ENCODE measurements at places on chromosomes 2 and 18.

DNA sequence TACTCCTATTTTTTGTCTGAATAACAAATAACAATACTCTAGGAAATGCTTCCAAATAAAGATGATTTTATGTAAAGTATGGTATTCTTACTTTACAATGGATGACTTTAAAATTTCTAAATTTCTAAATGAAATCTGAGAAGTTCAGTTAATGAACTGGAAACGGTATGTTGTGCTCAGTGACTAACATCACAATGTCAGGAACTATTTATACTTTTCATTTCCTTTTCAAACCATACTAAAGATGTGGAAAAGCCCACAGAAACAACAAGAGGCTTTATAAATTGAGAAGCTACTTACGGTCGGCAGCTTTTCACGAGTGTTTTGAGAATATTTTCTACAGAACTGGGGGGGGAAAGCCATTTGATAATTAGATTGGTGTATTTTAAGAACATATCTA lies 31.1 kb downstream of the PSME4 start:
- DNase-seq = no peak

GRCh38 chr2:29946505-29946904 lies 25.1 kb upstream of the ALK start:
- no peak for DNase-seq

DNA sequence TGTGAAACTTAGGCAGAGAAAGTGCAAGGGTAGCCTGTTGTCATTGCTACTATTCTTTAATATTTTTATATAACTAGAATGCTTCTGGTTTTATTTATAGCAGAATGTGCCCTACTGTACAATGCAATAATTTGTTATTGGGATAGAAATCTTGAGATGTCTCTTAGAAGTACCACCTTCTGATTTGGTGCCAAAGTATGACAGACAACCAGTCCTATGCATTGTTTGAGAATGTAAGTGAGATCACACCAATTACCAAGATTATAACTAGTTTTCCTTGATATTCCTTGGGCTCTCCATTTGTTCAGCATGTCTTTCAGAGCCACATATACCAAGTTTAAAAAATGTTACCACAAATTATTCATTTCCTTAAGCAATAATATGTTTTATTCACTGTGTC lies 399.7 kb downstream of the CPS1 start:
- DNase-seq = no peak

- DNase-seq = no peak
Measured at GRCh38 chr2:10417551-10418335, 30.4 kb downstream of the ODC1 start.

DNA sequence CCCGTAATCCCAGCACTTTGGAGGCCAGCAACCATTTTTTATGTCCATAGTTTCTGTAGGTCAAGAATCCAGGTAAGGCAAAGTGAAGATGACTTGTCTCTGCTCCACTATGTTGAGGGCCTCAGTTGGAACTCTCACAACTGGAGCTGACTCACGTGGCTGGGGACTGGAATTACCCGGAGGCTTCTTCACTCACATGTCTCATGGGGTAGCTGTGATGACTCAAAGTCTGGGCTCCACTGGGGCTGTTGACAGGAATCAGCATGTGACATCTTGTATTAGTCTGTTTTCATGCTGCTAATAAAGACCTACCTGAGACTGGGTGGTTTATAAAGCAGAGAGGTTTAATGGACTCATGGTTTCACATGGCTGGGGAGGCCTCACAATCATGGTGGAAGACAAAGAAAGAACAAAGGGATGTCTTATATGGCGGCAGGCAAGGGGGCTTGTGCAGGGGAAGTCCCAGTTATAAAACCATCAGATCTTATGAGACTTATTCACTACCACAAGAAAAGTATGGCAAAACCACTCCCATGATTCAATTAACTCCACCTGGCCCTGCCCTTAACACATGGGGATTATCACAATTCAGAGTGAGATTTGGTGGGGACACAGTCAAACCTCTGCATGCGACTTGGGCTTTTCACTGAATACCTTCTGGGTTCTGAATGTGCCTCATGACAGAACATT lies 7.8 kb upstream of the PPP1R1C start:
- DNase-seq = no peak

- DNase-seq = no peak
Measured at GRCh38 chr2:25453199-25453905, 111.6 kb upstream of the DNMT3A start.

- peak; percentile 88 for DNase-seq
Measured at GRCh38 chr2:23925702-23926289, 1.1 kb downstream of the ATAD2B start.

GRCh38 chr18:67451960-67452359 lies 64.6 kb downstream of the DSEL start:
- DNase-seq = no peak

GRCh38 chr2:100592226-100592625 lies 29.4 kb downstream of the PDCL3 start:
- DNase-seq = no peak

GRCh38 chr18:9096007-9096371 lies 6.5 kb upstream of the NDUFV2 start:
- no peak for DNase-seq

- no peak for DNase-seq
Measured at GRCh38 chr2:47214990-47215389, 59.9 kb upstream of the STPG4 start.

- peak; percentile 53 for DNase-seq
Measured at GRCh38 chr18:57959278-57959677, 84.7 kb upstream of the NEDD4L start.

- no peak for DNase-seq
Measured at GRCh38 chr18:45639408-45639807, 24.1 kb downstream of the SLC14A2 start.

DNA sequence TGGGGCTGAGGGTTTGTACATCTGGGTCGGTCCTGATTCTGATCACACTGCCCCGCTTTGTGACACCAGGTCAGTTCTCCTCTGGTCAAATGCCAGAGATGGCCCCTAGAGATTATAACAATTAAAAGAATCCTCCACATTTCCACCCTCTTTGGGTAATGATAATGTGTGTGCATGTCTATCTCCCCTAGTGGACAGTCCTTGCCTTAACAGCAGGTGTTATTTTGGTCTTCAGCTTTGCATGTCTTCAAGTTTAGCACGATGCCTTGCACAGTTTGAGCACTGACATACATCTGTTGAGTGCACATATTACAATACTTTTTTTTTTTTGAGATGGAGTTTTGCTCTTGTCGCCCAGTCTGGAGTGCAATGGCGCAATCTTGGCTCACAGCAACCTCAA lies 25.7 kb upstream of the COX7A2L start:
- no peak for DNase-seq

GRCh38 chr2:98240786-98241398 lies 105.4 kb upstream of the CNGA3 start:
- DNase-seq = peak; percentile 1

- no peak for DNase-seq
Measured at GRCh38 chr2:180707884-180708205, 272.6 kb upstream of the UBE2E3 start.

DNA sequence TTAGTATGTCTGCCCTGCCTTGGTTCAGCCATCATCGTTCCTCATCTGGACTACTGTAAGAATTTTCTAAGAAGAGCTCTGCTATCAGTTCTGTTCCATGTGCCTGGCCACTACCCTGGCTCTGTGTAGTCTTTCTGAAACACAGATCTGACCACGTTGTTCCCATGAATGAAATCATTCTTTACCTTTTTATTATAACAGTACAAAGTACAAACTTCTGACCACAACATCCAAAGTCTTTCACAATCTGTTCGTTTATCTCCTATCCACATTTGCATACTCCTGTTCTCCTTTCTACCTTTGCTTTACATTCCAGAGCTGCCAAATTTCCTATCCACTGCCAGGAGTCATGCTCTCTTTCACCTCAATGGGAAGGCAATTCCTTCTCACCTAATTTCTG lies 284.6 kb upstream of the LRP1B start:
- DNase-seq = no peak

DNA sequence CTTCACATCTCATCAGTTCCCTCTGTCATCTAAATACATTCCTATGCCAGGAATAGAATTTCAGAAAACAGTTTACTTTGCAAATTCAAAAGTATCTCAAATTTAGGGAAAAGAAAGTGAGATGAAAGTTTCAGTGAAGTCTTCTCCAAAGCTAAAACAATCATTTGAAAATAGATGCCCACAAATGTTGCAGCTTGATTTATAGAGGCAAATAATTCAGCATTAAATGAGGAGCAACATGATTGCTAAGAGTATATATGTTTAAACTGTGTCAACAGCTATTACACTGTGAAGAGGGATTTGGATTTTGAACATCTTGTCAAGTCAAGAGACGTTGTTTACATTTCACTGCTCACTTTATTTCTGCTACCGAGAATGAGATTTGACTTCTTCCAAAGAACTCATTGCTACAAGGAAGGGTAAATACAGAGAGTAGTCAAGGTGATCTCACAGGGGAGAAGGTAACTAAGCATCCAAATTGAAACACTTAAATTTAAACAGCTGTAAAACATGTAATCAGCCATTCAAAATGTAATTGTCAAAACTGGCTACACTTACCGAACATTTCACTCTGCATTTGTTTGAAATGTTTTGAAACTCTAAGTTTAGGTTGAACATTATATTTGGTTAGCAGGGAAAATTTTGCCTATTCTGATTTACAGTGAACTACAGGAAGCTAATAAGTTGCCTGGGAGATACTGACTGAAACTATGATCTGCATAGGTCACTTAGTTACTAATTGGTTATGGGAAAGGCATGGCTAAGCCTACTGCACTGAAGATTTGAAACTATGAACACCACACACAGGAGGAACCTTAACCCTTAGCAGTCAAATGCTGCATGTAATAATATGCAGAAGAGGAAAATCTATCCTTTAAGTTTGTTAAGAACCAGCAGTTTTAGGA lies 33.2 kb upstream of the GALNT3 start:
- DNase-seq = no peak

GRCh38 chr2:51293566-51294200 lies 261.8 kb upstream of the NRXN1 start:
- no peak for DNase-seq

All from pons (tissue), 1 donor.